ENCODE measurements at places on chromosomes 1 and 21.

- DNase-seq, result no peak
These were observed 1078.3 kb downstream of the TTLL7 start for GRCh38 chr1:82920418-82921248.

- DNase-seq, result no peak
These were observed 34.2 kb downstream of the KCTD3 start for GRCh38 chr1:215601276-215601675.

DNA sequence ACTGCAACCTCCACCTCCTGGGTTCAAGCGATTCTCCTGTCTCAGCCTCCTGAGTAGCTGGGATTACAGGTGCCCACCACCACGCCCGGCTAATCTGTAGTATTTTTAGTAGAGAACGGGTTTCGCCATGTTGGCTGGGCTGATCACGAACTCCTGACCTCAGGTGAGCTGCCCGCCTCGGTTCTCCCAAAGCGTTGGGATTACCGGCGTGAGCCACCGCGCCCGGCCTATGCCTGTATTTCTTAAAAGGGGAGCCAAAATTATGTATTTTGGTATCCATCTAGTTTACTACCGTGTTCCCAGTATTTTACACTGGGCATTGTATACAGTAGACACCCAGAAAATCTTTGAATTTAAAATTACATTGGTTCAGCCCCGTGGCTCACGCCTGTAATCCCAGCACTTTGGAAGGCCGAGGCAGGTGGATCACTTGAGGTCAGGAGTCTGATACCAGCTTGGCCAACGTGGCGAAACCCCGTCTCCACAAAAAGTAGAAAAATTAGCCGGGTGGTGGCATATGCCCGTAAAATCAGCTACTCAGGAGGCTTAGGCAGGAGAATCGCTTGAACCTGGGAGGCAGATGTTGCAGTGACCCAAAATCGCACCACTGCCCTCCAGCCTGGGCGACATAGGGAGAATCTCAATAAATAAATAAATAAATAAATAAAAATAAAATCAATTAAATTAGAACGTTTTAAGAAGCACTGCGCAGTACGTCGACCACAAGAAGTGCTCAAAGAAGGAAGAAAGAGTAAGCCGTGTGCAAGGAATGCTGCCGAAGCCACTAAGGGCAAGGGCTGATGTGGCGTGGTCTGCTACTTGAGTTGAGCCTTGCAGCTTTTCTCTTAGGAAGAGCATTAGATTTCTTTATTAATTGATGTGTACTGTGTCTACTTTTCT is 1.5 kb upstream of the THRAP3 start:
- no peak for DNase-seq

DNA sequence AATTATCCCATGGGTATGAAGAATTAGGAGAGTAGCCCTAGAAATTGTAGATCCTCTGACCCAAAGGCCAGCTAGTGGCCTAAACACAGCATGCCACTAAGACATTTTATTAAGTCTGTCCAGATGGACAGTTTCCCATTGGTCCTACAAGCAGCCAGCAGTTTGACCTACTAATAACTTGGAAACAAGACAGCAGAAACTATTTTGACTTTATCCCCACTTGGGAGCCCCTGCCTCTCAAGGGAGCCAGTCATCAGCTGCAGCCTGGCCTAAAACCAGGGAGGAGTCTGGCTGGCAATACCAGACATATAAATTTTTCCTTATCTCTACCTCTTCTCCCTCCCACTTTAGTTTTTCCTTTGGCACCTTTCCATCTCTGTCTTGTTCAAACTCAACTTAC is 222.6 kb upstream of the KCTD3 start:
- DNase-seq, result no peak

- no peak for DNase-seq
These were observed 5.1 kb upstream of the NES start for GRCh38 chr1:156682166-156682890.

GRCh38 chr1:156691191-156691590 is 14.0 kb upstream of the NES start:
- no peak for DNase-seq

DNA sequence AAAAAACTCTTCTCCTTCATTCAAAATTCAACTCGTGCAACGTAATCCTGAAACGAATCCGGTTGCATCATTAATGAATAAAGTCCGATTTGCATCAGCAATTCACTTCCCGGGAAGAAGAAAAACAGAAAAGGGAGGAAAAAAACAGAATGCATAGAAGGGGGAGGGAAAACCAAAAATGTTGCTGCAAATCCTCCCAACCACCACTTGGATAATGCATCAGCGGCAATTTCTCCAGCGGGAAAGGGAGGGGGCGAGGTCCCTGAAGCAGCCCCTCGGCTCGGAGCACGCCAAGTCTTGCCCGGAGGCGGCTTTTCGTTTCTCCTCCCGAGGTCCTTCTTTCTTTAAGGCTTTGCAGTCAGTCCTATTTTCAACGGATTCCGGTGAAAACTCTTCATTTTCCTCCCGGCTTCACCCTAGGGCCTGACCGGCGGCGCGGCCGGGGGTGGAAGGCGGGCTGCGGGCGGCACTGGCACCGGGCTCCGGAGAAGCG is 723 bp downstream of the CDC42BPA start:
- DNase-seq, result peak; percentile 76

GRCh38 chr1:6106321-6106731 is 60.6 kb downstream of the KCNAB2 start:
- DNase-seq, result no peak

GRCh38 chr1:81607924-81608323 is 192.8 kb upstream of the ADGRL2 start:
- no peak for DNase-seq

- no peak for DNase-seq
These were observed 1.7 kb upstream of the ELK4 start for GRCh38 chr1:205633421-205633976.

DNA sequence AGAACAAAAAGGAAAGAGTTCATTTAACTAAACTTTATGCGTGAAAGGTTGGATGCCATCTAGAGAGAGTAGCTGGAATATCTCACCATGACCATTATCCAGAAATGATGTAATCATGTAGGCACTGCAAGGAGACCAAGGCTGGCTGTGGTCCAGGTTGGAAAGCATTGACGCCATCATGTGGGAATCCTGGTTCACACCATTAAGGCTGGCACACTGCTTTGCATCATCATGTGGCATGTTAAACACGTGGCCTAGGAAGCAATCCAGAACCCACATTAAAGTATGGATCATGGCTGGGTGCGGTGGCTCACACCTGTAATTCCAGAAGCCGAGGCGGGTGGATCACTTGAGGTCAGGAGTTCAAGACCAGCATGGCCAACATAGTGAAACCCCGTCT is 4.3 kb downstream of the ADAMTS1 start:
- DNase-seq, result no peak

DNA sequence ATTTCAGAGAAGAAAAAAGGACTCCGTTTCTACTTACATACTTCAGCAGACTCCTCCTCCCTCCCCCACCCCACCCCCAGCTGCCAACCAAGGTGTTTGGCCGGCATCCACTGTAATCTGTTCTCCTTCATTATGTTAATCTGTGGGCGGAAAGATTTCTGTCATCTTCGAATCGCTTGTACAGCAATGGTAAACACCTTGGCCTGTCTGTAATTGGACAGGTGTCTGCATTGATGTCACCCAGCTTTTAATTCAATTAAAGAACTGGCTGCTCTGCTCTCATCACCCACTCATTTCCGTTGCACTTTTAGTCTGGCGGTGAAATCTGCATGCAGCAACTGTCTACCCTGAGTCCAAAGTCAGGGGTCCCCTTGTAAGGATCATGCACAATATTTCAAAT is 368.6 kb downstream of the USH2A start:
- DNase-seq, result no peak

DNA sequence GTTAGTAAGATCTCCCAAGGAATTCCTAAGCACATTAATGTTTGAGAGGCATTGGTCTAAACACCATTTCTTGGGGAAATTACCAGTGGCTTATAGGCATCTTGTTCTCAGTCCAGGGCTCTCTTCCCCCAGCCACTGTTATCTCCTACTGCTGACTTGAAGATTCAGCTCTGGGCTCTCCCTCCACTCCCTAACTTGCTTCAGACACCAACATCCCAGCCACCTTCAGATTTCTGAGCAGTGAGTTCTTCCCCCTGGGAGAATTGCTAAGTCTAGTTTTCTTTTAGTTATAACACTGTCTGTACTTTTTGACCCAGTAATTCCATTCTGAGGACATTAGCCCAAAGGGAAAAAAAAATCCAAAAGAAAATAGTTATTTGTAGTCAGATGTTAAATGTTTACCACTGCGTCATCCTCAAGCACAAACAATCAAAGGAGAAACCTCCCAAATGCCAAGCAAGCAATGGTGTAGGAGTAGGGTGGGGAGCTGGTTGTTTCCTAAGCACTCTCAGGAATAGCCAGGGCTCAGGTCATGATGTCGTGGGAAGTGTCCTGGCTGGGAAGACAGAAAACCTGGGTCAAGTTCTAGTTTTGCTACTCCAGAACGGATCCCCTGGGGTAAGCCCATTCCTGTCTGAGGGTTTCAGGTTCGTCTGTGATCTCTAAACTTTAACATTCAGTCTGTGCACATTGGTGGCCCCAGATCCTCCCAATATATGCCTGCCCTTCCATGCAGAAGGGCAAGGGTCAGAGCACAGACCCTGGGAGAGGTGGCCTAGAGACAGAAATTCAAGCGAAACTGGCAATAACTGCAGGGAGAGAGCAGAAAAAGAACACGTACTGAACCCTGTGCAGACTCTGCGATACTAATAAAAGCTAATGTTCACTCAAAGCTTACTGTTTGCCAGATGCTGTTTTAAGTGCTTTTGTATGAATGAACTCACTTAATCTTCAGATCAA is 191.1 kb upstream of the FGGY start:
- DNase-seq, result no peak

- DNase-seq, result no peak
These were observed 45.5 kb downstream of the DHRS3 start for GRCh38 chr1:12572522-12572921.

- DNase-seq, result peak; percentile 28
These were observed 26.9 kb downstream of the EDARADD start for GRCh38 chr1:236421022-236421421.

GRCh38 chr1:29513357-29513756 is 277.0 kb downstream of the PTPRU start:
- peak; percentile 27 for DNase-seq

GRCh38 chr1:160618763-160619274 is 28.0 kb downstream of the SLAMF1 start:
- DNase-seq, result peak; percentile 43

GRCh38 chr1:93578911-93579825 is 102.5 kb downstream of the BCAR3 start:
- DNase-seq, result no peak

DNA sequence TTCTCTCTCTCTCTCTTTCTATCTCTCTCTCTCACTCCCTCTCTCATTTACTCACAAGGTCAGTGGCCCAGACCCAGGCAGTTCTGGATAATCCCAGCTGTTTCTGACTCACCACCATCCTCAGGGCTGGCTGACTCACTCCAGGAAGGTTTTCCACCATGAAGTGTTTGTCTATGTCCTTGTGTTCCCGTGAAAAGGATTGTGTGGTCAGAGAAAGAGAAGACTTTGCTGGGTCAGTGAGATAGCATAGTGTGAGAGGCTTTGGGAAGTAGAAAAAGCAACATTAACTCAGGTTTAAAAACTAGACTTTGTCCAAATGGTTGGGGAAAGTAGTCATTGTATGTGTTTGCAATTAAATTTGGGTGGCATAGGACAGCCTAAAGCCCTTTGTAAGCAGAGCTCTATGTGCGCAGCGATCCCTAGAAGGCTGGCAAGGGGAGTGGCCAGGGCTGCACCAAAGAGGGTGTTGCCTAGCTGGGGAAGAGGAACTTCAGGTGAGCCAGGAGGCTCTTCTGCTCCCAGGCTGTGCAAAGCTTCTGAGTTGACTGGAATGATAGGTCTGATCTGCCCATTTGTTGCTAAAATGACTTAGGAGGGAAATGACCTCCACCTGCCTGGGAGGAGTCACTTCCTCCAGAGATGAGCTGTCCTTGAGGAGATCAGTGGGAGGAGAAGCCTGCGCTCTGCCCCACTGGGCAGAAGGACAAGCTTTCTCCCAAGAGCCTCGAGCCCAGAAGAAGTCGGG is 4.9 kb upstream of the CAPN2 start:
- peak; percentile 38 for DNase-seq

DNA sequence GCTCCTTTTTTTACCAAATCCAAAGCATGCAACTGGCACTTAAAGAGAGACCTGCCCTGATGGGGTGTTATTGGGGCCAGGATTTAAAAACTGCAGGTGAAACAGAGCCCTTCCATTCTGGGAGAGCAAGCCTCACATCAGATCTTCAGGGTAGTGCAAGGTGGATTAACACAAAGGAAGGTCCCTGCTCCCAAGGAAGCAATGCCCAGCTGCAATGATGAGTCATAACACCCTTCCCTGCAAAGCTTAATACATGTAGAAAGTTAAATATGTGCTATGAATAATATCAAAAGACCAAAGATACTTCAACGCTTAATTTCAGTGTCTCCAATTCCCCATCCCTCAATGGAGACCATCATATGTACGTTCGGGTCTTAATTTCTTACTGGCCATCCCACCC is 508.0 kb downstream of the OMA1 start:
- no peak for DNase-seq

DNA sequence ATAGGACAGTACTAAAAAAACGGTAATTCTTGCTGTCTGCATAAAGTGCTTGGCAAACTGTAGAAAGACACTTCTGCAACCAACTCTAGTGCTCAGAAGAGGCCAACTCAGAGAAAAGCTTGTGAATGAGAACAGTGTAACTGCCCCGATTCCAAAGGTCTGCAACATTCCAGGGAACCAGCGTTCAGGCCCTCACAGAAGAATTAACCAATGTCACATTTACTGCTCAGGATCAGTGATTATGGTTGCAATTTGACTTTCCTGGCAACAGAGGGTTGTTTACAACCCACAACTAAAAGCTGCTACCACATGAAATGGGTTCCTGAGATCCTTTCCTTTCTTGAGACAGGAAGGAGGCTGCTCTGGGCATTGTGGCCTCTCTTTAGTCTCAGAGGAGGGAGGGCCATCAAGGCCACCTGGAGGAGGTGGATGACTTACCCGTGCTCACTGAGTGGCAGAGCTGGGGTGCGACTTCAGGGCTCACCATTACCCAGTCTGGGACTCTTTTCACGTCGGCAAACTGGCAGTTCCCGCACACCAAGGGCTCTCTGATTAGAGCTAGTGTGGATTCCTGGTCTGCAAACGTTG is 15.3 kb downstream of the SRSF4 start:
- no peak for DNase-seq

- no peak for DNase-seq
These were observed 9.4 kb downstream of the ZZZ3 start for GRCh38 chr1:77673030-77673429.

- DNase-seq, result no peak
These were observed 79.3 kb downstream of the LHX4 start for GRCh38 chr1:180309338-180309737.

GRCh38 chr1:117231748-117232373 is 21.1 kb upstream of the VTCN1 start:
- no peak for DNase-seq

DNA sequence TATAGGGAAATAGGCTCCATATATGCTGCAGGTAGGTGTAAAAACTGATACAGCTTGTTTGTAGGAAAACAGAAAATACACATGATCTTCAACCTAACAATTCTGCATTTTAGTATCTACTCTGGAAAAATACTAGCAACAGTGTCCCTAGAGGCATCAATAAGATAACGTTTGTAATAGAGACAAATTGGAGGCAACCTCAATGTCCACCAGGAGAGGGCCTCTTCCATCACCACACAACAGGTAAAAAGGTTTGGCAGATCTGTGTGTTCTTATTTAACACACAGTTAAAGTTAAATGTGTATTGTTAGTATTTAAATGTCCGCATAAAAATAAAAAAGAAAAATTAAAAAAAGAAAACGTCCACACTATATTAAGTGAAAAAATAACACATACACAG is 5.4 kb downstream of the EIF2D start:
- peak; percentile 37 for DNase-seq

GRCh38 chr1:9174243-9174642 is 45.3 kb upstream of the GPR157 start:
- DNase-seq, result no peak

- DNase-seq, result no peak
These were observed 167.7 kb downstream of the PLPP3 start for GRCh38 chr1:56411484-56412180.

Data from erythroblast (primary cell).